ENCODE measurements at places on chromosomes 3 and 15.

- no peak for DNase-seq
These were observed 38.6 kb downstream of the FBXL2 start for GRCh38 chr3:33315826-33316225.

GRCh38 chr3:178336336-178336735, 199.9 kb upstream of the KCNMB2 start:
- DNase-seq, result no peak

DNA sequence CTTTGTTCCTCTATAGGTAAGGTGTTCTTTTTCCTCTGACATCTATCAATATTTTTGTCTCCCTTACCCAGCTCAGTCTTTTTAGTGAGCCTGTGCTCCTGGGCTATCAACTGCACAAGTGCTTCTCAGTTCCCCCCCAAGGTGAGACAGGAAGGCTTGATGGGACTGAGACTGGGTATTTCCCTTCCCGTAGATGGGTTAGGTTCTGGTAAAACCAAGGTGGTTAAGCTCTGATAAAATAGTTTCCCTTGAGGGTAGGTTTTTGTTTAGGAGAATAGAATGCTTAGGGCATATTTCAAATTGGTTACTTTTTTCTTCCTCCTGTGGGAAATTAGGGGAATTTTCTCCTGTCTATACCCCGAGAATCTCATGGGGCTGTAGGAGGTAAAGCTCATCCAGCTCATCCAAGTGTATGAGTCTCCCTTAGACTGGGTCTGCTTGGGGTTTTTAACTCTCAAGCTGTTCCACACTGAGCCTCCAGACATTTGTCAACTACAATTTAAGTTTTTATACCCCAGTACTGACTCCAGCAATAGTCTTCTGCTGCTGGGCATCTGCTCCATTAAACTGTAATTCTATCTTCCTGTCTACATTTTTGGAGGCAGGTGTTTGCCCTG, 44.9 kb downstream of the OXSR1 start:
- DNase-seq, result no peak

DNA sequence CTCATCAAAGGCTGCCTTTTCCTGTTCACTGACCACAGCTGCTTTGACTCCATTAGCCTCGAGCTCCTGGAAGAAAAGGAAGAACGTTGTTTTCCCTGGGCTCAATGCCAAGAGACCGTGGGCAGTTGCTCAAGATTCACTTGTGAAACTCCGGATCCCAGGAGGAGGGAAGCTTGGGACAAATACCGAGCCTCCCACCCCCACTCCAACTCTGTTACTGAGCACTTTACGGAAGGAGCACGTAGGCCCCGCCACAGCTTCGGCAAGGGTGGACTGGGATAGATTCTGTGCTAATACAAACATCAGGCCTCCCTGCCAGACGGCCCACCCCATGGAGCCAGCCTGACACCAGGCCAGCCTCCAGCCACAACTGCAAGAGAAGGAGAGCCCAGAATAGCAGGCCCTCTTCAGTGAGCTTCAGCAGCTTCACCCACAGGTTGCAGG, 10.8 kb upstream of the FANCD2 start:
- DNase-seq, result no peak

GRCh38 chr15:28110481-28110881, 11.4 kb upstream of the OCA2 start:
- no peak for DNase-seq

DNA sequence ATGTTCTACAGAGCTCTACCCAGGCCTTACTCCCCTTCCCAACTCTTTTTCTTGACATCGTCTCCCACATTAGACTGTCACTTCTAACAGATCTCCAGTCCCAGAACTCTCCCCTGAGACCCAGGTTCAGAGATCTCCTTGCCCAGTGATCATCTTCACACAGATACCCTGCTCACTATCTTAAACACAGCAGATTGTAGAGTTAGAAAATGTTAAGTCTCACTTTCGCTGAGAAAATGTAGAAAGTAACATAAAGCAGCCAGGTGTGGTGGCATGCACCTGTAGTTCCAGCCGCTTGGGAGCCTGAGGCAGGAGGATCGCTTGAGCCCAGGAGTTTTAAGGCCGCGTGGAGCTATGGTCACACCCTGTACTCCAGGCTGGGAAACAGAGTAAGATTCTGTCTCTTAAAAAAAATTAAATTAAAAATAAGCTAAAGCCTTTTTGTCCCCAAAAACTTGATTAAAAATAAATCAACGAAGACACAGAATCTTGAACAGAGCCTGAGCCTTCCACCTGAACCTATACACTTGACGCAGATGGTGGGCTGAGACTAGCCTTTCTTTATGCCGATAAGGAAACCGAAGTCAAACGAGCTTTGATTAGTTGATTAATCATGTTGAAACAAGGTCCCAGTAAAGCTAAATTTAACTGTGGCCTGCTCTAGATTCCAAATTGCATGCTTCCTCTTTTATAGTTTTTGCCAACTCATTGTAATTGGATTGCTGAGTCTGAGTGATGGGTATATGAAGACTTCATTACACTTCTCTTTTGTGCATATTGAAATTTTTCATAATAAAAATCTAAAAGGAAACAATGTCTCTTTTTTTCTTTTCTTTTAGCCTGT, 31.3 kb upstream of the BLM start:
- DNase-seq, result no peak

DNA sequence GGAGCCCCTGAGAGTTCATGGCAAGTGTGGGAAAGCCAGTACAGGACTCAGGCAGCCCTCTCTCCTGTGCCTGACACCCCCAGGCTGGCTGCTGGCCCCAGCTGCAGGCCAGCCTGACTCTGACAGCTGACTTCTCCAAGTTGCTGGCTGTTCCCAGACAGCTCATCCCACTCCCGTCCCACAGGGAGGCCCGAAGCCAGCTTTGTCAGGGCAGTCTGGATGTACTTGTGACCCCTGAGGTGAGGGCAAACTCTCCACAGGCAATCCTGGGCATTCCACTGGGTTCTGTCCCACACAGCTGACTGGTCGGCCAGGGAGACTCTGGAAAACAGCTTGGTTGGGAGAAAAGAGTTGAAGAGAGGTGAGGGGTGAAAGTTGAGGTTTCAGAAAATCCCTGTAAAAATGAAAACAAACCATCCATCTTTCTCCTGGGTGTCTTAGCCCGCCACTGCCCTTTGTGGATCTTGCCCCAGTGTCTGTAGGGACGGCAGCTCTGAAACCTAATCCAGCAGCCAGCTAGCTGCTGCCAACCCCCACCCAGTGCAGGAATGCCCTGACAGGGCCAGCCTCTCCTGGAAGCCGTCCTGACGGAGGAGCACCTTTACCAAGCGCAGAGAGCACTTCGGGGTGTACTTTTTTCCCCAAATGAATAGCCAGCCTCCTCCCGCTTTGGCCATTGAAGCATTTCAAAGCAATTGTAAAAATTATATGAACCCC, 87.9 kb downstream of the DNAJB8 start:
- no peak for DNase-seq

All from NCI-H748 treated with DMSO at 0.1 percent for 48 hours (cell line).